Stimulated activated CD8-positive, alpha-beta memory T cell treated with anti-CD3 and anti-CD28 coated beads, Interleukin-7, amount 100 ng/mL, for 1 hour (primary cell): ENCODE measurements at places on chromosomes 12 and 14.

DNA sequence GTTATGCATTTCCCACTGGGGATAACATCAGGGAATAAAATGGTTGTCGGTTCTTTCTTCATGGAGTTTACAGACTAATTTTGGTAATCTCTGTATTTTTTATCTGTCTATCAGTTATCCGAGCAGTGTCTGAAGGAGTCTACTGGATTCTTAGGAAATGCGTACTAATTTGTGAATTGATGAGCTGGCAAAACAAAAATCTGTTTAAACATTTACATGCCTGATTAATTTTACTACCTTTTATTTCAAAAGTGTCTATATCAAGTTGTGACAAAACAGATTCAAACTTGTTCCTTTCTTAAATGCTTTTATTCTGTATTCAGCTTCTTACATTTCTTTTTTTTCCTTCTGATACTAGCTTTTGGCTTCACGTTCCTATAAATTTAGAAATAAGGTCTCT is 4.4 kb downstream of the RIMKLB start:
- no peak for DNase-seq

GRCh38 chr12:88419794-88420193 is 160.5 kb downstream of the KITLG start:
- DNase-seq = no peak

- no peak for DNase-seq
Measured at GRCh38 chr12:11623382-11623781, 26.1 kb upstream of the ETV6 start.

DNA sequence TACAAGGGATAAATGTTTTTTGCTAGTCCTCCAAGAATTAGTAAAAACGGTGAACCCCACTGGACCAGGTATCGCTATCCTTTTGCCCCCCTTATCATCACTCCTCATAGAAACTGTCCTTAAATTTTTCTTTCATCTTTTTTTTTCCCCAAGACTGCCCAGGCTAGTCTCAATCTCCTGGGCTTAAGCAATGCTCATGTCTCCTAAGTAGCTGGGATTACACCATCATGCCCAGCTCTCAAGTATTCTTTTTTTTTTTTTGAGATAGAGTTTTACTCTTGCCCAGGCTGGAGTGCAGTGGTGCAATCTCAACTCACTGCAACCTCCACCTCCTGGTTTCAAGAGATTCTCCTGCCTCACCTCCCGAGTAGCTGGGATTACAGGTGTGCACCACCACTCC is 9.7 kb downstream of the IRF2BPL start:
- no peak for DNase-seq
